ENCODE measurements at places on chromosomes 13 and 19. TPM values are rescaled to one million over a fixed set of nuclear protein-coding genes. Genes with fewer than 3 reads are reported as not detected.

GRCh38 chr19:3577723-3578344, 5.1 kb downstream of the HMG20B start:
- DNase-seq = no peak

- peak; percentile 50 for DNase-seq
Observed at GRCh38 chr19:47762615-47763308, 15.7 kb upstream of the SELENOW start.

TNFSF13B gene
- total RNA-seq = 1.8 TPM

- DNase-seq = no peak
Observed at GRCh38 chr13:110593430-110594130, 21.8 kb upstream of the NAXD start.

GRCh38 chr13:110118106-110118505, 188.9 kb downstream of the COL4A1 start:
- no peak for DNase-seq

- DNase-seq = peak; percentile 22
Observed at GRCh38 chr19:55175117-55175867, 4.8 kb downstream of the SYT5 start.

- DNase-seq = no peak
Observed at GRCh38 chr13:80336776-80337287, 4.1 kb downstream of the SPRY2 start.

DNA sequence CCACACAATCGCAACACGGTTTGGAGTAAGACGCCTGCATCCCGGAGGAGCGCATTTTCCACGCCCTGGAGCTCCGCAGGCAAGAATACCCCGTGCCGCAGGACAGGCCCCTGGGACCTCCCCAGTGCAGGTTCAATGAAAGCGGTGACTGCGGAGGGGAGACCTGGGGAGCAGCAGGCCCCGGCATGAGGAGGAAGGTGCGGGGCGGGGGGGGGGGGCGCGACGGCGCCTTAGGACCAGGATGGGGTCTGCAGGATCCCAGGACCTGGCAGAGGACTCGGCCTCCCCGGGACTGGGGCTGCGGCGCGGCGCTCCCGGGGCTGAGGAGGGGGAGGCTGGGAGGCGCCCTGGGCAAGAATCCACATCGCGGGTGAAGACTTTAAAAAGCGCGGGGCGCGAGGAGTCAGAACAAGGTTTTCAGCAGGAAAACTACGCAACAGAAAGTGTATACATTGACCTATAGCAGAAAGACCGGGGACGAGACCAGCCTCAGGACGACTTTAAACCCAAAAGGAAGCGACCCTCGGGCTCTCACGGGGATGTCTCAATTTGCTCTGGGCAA, 432 bp downstream of the ZNF611 start:
- no peak for DNase-seq

DNA sequence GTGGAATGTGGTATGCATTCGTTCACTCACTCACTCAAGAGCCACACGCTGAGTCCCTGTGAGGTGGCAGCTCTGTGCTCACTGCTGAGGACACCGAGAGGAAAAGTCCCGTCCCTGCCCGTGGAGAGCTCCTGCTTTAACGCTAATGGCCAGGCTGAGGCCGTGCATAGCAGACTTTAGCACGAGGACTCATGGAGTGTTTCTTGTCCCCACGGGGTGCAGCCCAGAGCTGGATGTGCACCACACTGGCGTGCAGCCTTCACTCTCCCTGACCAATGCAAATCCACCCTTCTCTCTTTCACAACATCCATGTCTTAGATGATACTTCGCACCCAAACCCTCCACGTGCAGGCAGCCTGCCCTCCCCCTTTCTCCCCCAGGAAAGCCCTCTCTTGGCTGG, 159.6 kb upstream of the ZNF536 start:
- no peak for DNase-seq

FAM174C gene
- total RNA-seq = 13.1 TPM

DNA sequence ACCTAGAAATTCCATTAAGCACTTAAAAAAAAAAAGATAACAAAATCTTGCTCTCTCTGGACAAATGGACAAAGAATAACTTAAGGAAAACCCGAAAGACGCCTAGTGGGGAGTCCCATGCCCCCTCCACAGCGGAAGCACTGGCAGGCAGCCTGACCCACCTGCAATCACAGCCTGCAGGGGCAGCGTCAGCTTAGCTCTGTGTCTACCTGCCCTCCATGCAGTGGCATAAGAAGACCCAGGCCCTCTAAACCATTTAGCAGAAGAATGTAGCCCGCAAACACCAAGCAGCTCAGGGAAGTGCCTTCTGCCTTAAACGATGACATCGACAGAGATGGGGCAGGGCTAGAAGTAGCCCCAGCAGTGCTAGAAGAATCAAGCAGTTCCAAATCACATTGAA, 36.0 kb downstream of the KCTD15 start:
- DNase-seq = no peak

GPX4 gene
- total RNA-seq = 337 TPM

GRCh38 chr13:113616281-113616906, 31.8 kb downstream of the TFDP1 start:
- DNase-seq = peak; percentile 21

PGPEP1 gene
- 41.2 TPM for total RNA-seq

DNA sequence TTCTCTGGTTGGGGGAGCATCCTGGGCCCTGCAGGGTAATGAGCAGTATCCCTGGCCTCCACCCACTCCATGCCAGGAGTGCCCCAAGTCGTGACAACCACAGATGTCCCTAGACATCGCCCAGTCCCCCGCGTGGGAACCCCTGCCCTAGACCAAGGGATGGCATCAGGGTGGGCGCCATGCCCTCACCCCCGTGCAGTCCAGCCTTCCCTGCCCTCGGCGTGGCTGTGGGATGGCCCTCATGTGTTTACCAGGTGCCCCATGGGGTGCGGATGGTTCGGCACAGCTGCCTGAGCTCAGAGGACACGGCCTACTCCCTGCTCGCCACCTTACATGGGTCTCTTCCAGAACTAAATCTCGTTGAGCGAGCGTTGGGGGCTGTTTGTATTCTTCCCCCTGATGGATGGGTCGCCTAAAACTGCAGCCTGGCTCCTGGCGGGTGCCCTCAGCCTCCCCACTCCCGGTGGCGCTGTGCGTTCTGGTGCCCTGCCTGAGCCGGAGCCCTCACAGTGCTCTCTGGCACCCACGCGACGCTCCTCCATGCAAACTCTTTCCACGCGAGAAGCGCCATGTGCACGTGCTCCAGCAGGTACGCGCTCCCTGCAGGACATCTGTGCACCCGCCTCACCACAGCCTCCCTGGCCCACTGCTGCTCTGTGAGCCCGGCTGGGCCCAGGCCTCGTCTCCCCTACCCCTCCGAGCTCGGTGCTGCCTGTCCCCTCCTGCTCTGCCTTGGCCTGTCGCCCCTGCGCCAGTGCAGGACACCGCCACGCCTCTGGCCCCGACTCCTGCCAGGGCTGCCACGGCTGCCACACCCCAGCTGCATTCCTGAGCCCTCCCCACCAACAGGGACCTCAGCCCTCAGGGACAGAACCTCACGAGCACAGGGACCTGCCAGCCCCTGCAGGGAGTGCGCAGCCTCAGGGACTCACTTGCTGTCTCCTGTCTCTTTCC, 145.0 kb downstream of the KDM4B start:
- DNase-seq = peak; percentile 77

- no peak for DNase-seq
Observed at GRCh38 chr13:77397636-77398035, 70.7 kb upstream of the MYCBP2 start.

DNA sequence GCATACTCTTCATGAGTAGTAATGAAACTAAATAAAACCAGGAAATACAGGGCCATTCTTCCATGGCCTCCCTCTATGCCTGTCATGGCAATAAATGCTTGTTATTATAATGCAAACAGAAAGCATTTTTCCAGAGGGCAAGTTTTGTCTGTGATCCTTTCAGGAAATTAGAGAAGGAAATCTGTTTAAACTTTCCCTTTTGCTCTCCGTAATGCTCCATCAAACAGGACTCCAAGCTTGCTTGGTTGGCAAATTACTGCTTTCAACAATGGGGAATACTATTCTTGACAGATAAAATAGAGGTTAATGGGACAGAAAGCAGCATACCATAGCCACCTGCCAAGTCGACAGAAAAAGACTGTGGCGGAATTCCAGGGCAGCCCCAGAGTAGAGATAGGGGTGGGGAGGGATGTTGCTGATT, 252.5 kb downstream of the LHFPL6 start:
- peak; percentile 60 for DNase-seq

- DNase-seq = no peak
Observed at GRCh38 chr13:31686670-31687425, 52.5 kb upstream of the RXFP2 start.

All from left ventricle myocardium superior (tissue), 1 donor.